ENCODE measurements at places on chromosomes 2 and 18.

GRCh38 chr2:148979164-148979918, 59.2 kb upstream of the LYPD6B start:
- DNase-seq, result no peak

GRCh38 chr18:37930640-37931039, 365.0 kb upstream of the CELF4 start:
- DNase-seq, result no peak

GRCh38 chr2:55051026-55051866, 995 bp upstream of the RTN4 start:
- peak; percentile 99 for DNase-seq

- peak; percentile 80 for DNase-seq
Measured at GRCh38 chr2:38178119-38178518, 102.2 kb upstream of the CYP1B1 start.

DNA sequence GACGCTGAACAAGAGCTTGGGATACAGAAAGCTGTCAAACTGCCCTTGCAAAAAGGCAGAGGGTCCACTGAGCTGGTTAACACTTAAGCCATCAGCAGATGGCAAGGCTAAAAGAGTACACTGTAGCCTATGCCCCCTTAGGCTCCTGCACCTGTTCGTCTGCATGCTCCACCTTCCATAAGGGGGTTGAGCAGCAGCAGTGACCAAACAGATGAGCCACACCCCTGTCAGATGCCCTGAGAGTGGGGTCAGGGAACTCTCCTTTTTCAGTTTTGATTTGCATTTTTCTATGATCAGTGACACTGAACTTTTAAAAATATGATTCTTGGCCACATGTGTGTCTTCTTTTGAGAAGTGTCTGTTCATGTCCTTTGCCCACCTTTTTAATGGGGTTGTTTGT, 402.5 kb upstream of the FAM98A start:
- DNase-seq, result no peak

DNA sequence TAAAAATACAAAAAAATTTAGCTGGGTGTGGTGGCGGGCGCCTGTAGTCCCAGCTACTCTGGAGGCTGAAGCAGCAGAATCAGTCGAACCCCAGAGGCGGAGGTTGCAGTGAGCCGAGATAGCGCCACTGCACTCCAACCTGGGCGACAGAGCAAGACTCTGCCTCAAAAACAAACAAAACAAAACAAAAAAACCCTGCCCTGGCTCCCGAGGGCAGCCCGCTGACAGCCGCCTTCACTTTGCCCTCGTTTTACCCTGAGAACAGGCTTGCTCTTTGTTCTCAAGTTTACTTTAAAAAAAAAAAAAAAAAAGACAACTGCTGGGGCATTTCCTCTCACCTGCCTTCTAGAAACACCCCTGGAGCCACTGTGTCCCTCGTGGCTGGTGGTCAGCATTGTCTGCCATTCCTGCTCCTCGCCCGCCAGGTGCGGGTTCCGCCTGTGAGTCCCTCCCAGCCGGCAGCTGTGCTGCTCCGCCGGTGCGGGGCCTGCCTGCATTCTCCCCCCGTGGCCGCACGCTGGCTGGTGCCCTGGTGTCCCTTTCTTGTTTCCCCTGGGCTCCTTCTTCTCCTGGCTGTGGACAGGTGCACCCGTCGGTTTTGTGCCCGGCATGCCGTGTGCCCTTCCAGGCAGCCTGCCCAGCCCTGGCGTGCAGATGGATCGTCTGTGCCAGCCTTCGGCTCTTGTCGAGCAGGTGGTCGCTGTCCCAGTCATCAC, 105.7 kb downstream of the USP40 start:
- DNase-seq, result no peak

DNA sequence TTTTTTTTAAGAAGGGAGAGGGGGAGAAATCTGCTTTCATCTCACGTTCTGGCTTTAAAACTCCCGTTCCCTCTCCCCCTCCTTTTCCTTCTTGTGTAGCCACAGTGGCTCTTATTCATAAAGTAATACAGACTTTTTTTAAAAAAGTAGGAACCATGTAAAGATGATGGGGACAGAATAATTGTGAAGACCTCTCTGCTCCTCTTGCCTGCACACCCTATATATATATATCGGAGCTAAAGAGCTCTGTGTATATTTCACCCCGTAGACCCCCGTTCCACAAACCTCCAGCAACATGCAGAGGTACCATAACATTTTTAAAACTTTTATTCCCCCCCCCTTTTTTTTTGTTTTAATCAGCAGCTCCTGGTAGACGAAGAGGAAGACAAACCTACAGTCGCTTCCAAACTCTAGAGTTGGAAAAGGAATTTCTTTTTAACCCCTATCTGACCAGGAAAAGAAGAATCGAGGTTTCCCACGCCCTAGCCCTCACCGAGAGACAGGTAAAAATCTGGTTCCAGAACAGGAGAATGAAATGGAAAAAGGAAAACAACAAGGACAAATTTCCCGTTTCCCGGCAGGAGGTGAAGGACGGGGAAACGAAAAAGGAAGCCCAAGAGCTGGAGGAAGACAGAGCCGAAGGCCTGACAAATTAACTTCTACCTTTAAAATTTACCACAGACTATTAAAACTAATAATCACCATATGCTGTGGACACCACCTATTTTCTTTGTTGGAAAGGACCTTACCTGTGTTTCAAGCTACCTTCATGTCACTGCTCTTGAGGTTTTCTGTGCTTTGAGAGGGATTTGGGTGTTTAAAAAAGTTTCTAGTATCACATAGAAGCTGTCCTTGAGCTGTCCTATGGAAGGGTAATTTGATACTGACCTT, 1.7 kb downstream of the HOXD8 start:
- DNase-seq, result peak; percentile 11

DNA sequence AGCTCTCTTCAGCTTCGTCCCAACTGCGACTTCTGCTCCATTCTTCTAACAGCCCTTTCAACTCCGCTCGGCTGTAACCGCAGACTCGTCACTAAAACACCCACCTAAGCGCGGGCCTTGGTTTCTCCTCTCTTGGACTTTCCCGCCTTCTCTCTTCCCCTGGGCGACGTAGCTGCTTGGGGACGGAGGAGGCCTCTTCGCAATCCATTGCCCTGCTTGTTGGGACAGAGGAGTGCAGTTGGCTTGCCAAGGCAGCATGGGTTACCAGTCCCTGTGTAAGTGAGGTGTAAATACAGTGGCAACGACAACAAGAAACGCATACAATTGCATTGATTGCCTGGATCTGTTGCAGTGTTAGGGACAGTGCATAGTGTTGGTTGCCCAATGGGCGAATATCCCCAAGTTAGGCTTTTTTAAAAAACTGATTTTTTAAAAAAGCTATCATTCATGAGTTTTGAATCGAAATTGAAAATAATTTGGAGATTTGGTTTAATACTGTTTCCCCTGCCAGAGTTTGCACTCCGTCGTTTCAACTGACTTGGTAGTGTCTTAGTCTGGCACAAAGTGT, 484 bp upstream of the DARS1 start:
- DNase-seq, result no peak

- DNase-seq, result peak; percentile 65
Measured at GRCh38 chr18:79395761-79396404, at the start of gene NFATC1. Gene NFATC1, plus strand, starts transcription at chr18:79395930. Its CDS starts 295 bp downstream, at chr18:79396225.

- DNase-seq, result no peak
Measured at GRCh38 chr2:215850380-215850779, 163.0 kb downstream of the MREG start.

- DNase-seq, result no peak
Measured at GRCh38 chr2:54009549-54009948, 38.8 kb upstream of the PSME4 start.

- no peak for DNase-seq
Measured at GRCh38 chr2:150387586-150388288, 99.7 kb downstream of the RND3 start.

DNA sequence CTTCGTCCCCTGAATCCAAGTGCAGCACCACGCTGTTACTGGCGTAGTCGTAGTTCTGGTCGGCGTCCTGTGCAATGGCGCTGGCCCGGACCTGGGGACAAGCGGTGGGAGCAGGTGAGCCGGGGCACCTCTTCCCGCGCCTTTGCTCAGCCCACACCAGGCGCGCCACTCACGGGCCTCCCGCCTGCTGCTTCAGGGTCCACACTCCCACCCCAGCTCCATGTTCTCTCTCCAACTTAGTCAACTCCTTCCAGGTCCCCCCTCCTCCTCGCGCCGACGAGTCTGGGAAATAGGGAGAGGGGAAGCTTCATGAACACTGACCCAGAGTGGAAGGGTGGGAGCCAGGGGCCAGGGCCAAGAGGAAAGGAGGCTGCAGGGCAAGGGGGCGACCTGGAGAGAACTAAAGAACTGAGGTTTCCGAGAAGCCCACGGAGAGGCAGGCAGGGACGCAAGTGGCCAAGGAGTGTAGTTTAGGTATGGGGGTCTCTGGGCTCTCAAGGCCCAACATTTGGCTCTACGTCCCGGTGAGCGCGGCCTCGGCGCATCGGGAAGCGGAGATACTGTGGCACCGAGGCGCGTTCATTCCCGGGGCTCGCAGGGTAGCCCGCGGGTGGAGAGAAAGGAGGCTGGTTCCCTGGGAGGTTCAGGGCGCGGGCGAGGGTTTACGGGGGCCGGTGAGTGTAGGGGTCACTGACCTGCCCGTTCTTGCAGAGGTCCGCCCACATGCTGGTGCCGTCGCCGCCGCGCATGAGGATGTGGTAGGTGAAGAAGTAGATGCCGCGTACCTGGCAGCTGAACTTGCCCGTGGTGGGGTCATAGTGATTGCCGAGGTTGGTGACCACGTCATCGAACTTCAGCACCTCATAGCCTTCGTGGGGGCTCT, 1.4 kb downstream of the C1QL2 start:
- DNase-seq, result no peak

DNA sequence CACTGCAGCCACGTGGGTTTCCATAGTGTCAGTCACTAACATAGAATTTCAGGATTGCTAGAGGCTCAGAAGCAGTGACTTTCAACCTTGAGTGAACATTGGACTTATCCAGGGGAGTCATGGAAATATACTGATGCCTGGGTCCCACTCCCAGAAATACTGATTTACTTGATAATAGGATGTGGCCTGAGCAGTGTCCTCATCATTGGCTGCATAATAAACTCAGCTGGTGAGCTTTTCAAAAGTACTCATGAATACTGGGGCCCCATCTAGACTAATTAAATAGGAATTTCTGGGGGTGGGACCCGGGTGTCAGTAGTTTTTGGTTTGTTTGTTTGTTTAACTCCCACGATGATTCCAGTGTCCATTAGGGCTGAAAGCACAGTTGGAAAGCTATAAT, 141.4 kb downstream of the COL4A4 start:
- DNase-seq, result no peak

DNA sequence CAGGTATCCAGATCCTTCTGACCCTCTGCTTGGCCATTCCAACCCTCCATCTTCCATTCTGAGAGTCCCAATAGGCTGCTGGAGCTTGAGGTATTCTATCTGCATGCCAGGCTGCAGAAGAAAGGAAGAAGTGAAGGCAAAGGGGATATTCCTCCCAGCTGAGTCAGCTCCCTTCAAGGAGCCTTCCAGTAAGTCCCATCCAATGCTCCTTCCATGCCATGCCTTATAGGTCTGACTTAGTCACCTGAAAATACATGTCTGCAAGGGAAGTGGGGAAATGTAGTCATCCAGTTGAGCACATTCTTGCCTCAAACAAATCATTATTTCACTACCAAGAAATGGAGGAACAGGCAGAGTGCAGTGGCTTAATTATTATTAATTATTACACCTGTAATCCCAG, 464.6 kb downstream of the CNTNAP5 start:
- no peak for DNase-seq

- no peak for DNase-seq
Measured at GRCh38 chr2:167758292-167758691, 489.1 kb downstream of the STK39 start.

DNA sequence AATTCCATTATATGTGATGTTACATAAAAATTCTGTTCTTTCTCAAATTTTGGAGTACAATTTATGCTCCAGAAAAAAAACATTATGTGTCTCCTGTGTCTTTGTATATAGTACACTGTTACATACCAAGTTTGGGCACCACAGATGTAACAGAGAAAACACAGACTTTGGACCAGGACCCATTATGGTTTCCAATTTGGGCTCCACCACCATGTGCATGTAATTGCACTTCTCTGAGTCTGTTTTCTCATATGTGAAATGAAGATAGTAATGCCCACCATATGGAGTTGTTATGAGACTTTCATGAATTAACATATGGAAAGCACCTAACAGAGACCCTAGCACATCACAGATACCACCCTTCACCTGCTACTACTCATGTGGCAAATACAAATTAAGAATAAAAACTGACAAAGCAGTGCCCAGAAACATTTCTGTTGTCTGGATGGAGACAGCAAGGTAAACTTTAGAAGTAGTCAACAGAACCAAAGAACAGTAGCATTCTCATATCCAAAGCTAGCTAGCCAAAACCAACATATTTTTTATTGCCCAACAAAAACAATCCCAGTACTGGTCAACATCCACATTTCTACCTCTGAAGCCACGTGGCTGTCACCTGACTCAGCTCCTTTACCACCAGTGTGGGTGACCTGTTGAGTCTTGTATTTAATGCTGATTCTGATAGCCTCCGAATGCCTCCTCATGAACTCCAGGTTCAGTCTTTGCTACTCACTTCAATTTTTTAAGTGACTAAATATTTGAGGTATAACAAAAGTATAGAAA, 42.9 kb downstream of the ANTXR1 start:
- DNase-seq, result no peak

DNA sequence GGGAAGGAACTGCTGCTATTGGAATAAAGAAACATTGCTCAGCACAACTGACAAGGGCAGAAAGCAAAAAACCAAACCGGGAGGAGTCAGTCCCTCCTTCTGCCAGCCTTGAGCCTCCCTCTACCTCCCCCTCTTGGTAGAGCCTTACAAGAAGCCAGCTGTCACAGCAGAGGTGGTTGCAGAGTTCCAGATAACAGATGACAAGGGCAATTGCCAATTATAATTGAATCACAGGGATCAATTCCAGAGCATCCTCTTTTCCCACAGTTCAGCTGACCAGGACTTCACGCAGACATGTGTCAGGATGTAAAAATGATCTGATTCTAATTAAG, 548.2 kb upstream of the LRRTM1 start:
- DNase-seq, result no peak

Measured in astrocyte of the spinal cord (primary cell).